ENCODE measurements at places on chromosomes 12 and 14. TPM values are rescaled to one million over a fixed set of nuclear protein-coding genes. Genes with fewer than 3 reads are reported as not detected.

GRCh38 chr12:52837413-52837741, 3.3 kb upstream of the KRT79 start:
- no peak overlapping the region for H3K4me3 ChIP-seq
- H3K27me3 ChIP-seq: peaks cover 96% of the 10 kb centered on the region
- H3K36me3 ChIP-seq: no peaks in the 10 kb centered on the region
- DNase-seq: no peak

DNA sequence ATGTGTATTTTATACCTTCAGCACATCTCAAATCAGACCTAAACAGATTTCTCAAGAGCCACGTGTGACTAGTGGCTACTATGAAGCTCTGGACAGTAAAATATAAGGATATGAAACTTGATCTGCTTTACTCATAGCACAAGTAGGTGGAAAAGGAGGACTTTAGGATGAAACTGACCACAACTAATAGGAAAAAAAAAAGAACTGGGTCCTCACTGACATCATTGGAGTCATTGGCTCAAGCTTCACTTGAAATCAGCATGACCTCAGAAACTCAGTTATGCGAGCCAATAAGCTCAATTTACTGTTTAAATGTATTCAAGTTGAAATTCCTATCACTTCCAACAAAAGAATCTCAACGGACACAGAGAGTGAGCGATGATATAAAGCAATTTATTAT, 34.1 kb upstream of the CIT start:
- H3K27ac ChIP-seq: no peak overlapping the region
- no peaks in the 10 kb centered on the region for H3K36me3 ChIP-seq
- H3K27me3 ChIP-seq: peaks cover 21% of the 10 kb centered on the region
- no peak overlapping the region for H3K4me3 ChIP-seq

DNA sequence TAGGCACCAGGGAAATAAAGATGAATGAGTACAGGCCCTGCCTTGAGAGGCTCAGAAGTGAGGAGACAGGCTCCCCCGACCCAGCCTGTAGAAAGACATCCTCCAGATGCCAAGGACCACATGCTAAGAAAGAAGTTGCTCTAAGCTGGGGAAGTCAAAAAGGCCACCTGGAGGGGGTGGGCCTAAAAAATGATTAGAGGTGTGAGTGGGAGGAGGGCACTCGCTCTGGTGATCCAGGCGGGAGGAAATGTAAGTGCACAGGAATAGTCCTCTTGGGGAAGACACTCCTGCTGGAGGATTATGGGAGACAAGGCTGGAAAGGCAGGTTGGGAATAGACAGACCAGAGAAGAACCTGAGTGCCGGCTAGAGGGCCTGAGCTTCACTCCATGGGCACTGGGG, 32.2 kb downstream of the SMUG1 start:
- H3K4me1 ChIP-seq: no peaks in the 10 kb centered on the region
- H3K27ac ChIP-seq: no peak overlapping the region
- H3K4me3 ChIP-seq: no peak overlapping the region
- no peaks in the 10 kb centered on the region for H3K36me3 ChIP-seq
- DNase-seq: no peak
- peaks cover 59% of the 10 kb centered on the region for H3K27me3 ChIP-seq

DNA sequence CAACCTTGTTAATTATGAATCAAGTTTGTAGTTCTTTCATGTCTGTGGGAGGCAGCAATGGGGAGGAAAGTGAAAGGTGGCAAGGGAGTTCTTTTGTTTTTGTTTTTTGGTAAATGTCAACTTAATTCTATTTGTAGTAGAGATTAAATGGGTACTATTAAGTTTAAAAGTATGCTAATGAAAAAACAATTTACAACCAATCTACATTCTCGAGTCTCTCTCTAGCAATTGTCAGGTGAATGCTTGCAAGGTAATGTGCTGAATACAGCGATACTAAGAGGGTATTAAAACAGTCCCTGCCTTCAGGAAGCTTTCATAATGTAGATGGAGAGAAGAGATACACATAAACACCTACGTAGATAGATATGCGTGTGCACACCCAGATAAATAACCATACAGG, 1.6 kb upstream of the DACT1 start:
- no peaks in the 10 kb centered on the region for H3K36me3 ChIP-seq
- DNase-seq: no peak
- H3K27ac ChIP-seq: no peak overlapping the region

DNA sequence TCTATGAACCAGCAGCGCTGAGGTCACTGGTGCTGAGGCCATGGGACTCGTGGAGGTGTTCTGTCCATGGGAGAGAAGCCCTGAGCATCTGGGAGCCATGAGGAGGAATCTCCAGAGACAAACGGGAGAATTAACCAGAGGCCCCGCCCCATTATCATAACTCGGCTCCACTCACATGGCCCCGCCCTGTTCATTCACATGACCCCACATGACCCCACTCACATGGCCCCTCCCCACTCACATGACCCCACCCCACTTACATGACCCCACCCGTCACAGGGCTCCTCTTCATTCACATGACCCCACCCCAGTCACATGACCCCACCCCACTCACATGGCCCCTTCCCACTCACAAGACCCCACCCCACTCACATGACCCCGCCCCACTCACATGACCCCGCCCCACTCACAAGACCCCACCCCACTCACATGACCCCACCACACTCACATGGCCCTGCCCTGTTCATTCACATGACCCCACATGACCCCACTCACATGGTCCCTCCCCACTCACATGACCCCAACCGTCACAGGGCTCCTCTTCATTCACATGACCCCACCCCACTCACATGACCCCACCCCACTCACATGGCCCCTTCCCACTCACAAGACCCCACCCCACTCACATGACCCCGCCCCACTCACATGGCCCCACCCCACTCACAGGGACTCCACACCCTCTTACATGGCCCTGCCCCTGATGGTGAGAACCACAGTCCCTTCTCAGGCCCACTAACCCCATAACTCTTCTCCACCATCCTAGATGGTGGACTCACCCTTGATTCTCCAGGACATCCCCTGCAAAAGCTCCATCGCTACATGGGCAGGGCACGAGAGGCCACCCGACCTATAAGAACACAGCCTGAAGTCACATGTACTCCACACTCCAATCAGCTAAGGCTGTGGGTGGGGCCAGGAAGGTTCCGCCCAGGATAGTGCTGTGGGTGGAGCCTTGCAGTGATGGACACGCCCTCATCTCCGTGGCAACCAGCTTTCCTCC, 151.1 kb upstream of the SFSWAP start:
- no peaks in the 10 kb centered on the region for H3K36me3 ChIP-seq
- no peak for DNase-seq
- no peak overlapping the region for H3K4me3 ChIP-seq

DNA sequence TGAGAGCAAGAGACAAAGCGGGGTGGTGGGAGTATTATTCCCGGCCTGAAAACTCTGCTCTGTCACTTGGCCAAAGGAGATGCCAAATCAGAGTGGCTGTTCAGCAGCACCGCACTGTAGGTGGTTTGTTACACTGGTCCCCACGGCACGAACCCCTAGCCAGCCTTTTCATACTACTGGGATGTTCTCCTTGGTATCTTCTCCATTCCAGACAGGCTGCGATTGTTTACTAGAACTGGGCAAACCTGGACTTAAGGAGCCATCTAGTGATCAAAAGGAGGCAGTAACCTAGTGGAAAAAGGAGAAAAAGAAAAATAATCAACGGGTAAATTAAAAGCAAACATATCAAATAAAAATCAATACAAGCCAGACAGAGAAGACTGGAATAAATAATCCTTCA, 58.9 kb upstream of the TMTC2 start:
- no peak for DNase-seq
- H3K27ac ChIP-seq: no peak overlapping the region
- no peak overlapping the region for H3K4me3 ChIP-seq
- no peaks in the 10 kb centered on the region for H3K36me3 ChIP-seq
- H3K27me3 ChIP-seq: no peaks in the 10 kb centered on the region

GRCh38 chr12:108751821-108752220, 20.5 kb upstream of the CORO1C start:
- no peaks in the 10 kb centered on the region for H3K36me3 ChIP-seq
- no peaks in the 10 kb centered on the region for H3K27me3 ChIP-seq
- no peak for DNase-seq

GRCh38 chr14:54450535-54450934, 9.4 kb upstream of the CNIH1 start:
- H3K27ac ChIP-seq: no peak overlapping the region
- no peaks in the 10 kb centered on the region for H3K4me1 ChIP-seq
- H3K27me3 ChIP-seq: no peaks in the 10 kb centered on the region

DNA sequence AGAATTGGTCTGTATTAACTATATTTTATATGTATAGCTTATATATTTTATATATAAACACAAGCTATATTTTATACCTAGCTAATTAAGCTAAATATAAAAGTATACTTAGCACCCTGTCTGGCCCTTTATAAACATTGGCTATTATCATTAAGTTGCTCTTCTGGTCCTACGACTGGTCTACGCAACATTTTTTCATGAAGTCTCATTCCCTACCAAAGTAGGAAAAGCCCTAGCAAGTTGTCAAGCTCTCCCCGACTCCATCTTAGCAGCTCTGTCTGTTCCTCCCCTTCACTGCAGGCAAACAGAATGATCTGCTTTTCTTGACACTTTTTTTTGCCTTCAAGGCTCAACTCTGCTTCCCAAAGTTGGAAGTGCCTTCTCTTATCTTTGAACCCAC, 36.7 kb upstream of the ELK3 start:
- no peak for DNase-seq
- no peak overlapping the region for H3K27ac ChIP-seq
- no peaks in the 10 kb centered on the region for H3K4me1 ChIP-seq
- H3K27me3 ChIP-seq: no peaks in the 10 kb centered on the region
- H3K4me3 ChIP-seq: no peak overlapping the region
- H3K36me3 ChIP-seq: no peaks in the 10 kb centered on the region

- H3K27me3 ChIP-seq: no peaks in the 10 kb centered on the region
- no peaks in the 10 kb centered on the region for H3K36me3 ChIP-seq
- H3K4me1 ChIP-seq: peaks cover 94% of the 10 kb centered on the region
Measured at GRCh38 chr14:103521438-103521950, 1.1 kb downstream of the CKB start.

The ENDOU gene
- total RNA-seq: 0.49 TPM

The CIPC gene
- total RNA-seq: 70.3 TPM
